ENCODE measurements at places on chromosomes 13 and 19. TPM values are rescaled to one million over a fixed set of nuclear protein-coding genes. Genes with fewer than 3 reads are reported as not detected.

The THSD8 gene
- polyA plus RNA-seq, result 8.4 TPM

The DACH1 gene
- 0.16 TPM for polyA plus RNA-seq

The HAUS8 gene
- 7.8 TPM for polyA plus RNA-seq

The ACP5 gene
- 23.5 TPM for polyA plus RNA-seq

The FFAR3 gene
- polyA plus RNA-seq, result not detected

The ZNF773 gene
- 1.4 TPM for polyA plus RNA-seq

The ZNF208 gene
- polyA plus RNA-seq, result 0.29 TPM

The TEX26 gene
- polyA plus RNA-seq, result not detected

The KRI1 gene
- polyA plus RNA-seq, result 25.3 TPM

The VAV1 gene
- 8.4 TPM for polyA plus RNA-seq

The ARHGAP35 gene
- 15.2 TPM for polyA plus RNA-seq

The CEACAM20 gene
- polyA plus RNA-seq, result not detected

The PSG1 gene
- not detected for polyA plus RNA-seq

The SERPINE3 gene
- not detected for polyA plus RNA-seq

The TBC1D4 gene
- 5.8 TPM for polyA plus RNA-seq

The ZNF154 gene
- 0.98 TPM for polyA plus RNA-seq

All from esophagus (tissue), 2 donors.